Umbilical cord (tissue), 2 donors: ENCODE measurements at places on chromosomes 13 and 19.

- no peak for DNase-seq
These were observed 751 bp upstream of the C19orf84 start for GRCh38 chr19:51391073-51391611.

- peak; percentile 29 for DNase-seq
These were observed 22.8 kb upstream of the CEBPG start for GRCh38 chr19:33350538-33351309.

DNA sequence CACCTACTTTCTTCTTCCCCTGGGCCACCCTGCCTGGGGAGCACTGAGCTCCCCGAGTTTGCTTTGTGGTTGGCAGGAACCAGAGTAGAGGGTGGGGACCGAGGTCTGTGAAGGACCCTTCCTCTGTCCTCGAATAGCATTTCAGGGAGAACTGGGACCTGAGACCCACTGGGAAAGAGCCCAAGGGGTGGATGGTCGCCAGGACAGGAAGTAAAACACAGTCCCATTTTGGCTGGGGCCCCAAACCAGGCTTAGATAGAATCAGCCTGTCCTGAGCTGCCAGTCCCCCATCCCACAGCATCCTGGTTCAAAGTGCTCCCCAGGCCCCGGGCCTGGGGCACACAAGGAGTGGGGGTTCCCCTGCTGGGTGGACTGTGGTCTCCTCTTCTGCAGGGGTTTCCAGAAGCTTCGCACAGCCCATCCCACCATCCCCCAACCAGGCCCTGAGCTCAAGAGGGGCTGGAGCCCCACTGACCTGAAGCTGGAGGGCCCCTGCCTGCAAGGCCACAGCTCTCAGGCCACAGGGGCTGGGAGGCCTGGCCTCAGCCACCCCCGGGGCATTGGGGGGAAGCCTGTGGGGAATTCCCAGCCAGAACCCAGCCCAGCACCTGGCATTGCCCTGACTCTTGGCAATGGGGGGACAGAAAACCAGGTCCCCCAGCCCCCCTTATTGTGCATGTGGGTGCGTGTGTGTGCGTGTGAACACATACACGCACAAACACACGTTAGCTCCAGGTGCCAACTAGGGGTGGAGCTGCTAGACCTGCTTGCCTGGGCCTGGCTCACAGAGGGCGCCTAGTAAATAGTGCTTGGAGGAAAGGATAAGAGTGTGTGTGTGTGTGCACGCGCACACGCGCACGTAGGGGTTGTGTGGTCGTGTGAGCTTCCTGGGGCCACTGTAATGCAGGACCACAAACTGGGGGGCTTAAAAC lies 995 bp upstream of the MKNK2 start:
- DNase-seq = no peak

DNA sequence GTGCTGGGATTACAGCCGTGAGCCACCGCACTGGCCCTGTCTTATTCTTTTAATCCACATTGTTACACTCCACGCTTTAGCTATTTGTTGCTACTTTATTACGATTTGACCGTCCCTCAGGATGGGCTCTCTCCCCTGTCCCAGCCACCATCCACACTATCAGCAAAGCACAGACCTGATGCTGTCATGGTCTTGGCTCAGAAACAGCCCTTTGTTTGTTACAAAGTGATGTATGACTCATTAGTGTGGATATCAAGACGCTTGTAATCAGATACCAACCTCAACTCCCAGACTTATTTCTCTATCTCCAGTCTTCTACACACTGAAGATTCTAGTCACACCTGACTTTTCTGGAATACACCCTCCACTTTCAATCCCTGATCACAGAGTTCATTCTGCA lies 84.6 kb upstream of the FREM2 start:
- no peak for DNase-seq

DNA sequence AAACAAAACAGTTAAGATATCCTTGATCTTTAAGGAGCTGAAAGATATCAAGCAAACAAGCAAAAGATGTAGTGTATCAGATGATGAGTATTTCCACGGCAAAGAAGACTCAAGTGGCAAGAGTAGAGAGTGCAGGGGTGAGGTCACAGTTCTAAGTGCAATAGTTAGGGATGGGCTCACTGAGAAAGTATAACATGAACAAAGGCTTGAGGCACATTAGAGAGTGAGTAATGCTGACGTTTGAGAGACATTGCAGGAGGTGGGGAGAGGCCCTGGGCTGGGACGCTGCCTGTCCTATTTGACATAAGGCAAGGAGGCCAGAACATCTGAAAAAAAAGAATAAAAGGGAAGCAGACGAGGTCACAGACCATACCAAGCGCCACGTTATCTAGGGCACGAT lies 1.4 kb downstream of the DUXA start:
- DNase-seq = no peak

DNA sequence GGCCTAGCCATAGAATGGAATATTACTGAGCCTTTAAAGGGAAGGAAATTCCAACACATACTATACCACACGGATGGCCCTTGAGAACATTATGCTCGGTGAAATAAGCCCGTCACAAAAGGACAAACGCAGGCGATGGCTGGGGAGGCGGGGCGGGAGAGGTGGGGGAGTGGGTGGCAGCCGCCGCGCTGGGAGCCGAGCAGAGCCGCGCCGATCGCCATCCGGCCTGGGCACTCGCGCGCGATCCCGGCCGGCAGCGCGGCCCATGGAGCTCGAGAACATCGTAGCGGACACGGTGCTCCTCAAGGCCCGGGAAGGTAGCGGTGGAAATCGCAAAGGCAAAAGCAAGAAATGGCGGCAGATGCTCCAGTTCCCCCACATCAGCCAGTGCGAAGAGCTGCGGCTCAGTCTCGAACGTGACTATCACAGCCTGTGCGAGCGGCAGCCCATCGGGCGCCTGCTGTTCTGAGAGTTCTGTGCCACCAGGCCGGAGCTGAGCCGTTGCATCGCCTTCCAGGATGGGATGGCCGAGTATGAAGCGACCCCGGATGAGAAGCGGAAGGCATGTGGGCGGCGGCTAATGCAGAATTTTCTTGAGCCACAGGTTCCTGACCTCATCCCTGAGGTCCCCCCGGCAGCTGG lies 140.1 kb downstream of the ZDHHC20 start:
- no peak for DNase-seq

GRCh38 chr19:8421484-8422461 lies 8.7 kb downstream of the MARCHF2 start:
- no peak for DNase-seq

GRCh38 chr13:51848674-51849073 lies 3.7 kb upstream of the TMEM272 start:
- DNase-seq = no peak

GRCh38 chr19:56111601-56112312 lies 9.3 kb downstream of the ZNF787 start:
- DNase-seq = no peak

- no peak for DNase-seq
These were observed 20.3 kb downstream of the RFXAP start for GRCh38 chr13:36839281-36839680.

DNA sequence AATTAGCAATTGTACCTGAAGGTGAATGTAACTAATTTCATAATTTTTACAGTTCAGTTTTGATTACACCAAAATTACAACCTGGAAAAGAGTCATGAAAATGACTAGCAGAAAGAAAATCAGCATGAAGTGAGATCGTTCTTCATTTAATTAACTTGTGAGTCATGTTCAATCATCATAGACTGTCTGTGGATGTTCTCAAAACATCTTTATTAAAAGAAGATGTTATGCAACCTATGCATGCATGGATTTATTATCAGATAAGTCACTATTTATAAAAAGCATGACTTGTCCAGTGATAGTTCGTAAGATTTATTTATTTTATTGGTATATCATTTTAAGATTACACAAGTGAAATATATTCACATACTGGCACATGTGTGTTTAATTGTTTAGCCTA lies 245.9 kb downstream of the ITGBL1 start:
- DNase-seq = no peak

DNA sequence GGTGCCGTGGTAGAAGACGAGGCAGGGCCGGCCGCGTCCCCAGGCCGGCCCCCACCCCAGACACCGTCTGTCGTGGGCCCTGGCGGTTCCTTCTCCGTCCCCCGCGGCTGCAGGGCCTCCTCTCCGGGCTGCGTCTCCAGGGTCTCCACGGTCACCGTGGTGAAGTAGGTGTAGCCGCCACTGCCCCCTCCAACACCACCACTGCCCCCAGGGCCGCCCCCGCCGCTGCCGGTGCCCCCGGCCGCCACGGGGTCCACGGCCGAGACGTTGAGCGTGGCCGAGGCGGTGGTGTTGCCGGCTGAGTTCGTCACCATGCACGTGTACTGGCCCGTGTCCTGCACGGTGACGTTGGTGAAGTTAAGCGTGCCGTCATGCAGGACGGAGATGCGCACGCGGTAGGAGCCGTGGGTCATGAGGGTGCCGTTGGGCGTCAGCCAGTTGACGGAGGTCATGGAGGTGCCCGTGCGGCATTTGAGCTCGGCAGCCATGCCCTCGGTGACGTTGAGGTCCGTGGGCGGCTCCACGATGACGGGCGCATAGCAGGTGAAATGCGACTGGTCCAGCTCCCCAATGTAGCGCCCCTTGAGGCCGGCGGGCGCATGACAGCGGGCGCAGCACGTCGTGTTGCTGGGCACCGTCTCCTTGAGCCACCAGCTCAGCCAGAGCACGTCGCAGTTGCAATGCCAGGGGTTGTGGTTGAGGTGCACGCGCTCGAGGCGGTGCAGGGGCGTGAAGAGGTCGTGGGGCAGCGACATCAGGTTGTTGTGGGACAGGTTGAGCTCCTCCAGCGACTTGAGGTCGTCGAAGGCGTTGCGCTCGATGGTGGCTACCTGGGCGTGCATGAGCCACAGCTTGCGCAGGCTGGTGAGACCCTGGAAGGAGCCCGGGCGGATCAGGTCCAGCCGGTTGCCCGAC lies 4.6 kb upstream of the ASPDH start:
- no peak for DNase-seq

- DNase-seq = peak; percentile 58
These were observed 128.4 kb downstream of the SHISA2 start for GRCh38 chr13:25923217-25924085.

DNA sequence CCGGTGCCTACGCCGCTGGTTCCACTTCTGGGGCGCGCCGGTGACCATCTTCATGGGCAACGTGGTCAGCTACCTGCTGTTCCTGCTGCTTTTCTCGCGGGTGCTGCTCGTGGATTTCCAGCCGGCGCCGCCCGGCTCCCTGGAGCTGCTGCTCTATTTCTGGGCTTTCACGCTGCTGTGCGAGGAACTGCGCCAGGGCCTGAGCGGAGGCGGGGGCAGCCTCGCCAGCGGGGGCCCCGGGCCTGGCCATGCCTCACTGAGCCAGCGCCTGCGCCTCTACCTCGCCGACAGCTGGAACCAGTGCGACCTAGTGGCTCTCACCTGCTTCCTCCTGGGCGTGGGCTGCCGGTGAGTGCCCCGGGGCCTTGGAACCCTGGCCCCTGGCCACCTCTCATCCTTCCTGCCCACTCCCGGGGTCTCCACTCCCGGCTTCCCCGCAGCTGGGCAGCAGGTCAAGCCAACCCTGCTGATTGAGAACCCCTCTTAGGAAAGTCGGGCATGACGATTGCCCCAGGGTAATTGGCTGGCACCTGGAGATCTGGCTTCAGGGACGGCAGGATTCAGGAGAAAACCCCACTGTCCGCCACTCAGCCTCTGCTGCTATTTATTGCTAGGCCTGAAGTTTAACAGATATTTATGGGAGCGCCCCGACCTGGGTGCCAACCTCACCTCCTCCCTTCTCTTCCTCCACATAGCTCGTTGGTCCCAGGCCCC lies 39.1 kb downstream of the TRPM4 start:
- DNase-seq = no peak

- DNase-seq = peak; percentile 99
These were observed 1.4 kb downstream of the PEG3 start for GRCh38 chr19:56838909-56839651.

DNA sequence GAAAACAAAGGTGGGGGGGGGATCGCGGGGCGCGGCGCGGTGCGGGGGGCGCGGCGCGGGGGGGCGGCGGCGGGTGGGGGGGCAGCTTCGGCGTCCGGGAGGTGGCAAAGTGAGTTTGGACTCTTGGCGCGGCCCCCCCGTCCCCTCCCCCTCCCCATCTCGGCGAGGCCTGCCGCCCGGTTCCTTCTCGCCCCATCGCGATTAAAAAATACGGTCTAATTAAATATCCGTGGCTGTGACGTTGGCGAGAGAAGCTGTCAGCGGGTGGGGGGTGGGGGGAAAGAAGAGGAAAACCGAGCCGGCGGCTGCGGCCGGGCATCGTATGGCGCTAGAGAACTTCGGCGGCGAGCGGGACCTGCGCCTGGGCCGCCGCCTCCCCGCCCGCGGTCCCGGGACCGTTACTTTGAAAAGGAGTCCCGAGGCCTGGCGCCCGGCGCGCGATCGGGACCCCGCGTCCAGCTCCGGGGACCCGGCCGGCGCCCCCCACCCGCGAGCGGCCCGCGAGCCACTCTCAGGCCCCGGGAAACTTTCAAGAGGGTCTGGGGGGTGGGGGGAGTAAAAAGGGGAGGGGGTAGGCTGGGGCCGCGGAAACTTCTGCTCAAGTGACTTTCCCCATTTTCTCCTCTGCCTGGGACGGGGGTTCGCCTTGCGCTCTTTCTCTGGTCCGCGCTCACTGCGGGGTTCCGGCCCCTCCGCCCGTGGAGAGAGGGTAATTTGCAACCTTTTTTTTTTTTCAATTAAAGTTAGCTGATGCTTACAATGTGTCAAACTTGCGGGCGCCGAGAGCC lies 146.3 kb upstream of the ZNF536 start:
- DNase-seq = no peak

GRCh38 chr13:94313321-94313910 lies 166.1 kb downstream of the DCT start:
- peak; percentile 50 for DNase-seq

DNA sequence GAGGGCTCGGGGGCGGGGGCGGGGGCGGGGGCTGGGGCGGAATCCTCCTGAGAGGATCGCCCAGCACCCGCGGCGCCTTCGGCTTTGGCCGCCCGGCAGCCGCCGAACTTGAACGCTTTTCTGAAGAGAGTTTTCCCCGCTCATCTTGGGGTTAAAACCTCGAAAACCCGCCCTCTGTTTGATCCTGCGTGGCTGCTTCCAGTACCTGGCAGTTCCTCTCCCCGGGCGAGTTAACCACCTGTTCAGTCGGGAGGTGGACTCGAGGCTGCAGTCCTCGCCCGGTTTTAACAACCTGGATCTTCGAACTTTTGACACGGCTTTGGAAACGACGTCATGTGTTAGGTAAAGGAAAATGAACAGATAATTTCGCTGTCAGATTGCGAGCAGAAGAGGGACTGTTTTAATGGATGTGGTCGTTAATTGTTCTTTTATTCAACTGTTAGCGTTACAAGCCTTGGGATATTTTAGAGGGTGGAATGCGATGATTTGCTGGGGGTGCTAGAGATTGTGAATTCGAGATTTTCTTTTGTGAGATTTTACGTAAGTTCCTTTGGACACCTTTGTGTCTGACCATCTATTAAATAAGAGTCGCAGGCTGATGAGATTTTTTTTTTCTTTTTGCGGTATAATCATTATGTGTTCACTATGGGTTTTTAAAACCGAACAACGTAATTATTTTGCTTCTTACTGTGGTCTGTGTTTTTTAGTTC lies 1.0 kb downstream of the FNDC3A start:
- no peak for DNase-seq

- DNase-seq = peak; percentile 95
These were observed 193.6 kb downstream of the RAP2A start for GRCh38 chr13:97627566-97627965.

DNA sequence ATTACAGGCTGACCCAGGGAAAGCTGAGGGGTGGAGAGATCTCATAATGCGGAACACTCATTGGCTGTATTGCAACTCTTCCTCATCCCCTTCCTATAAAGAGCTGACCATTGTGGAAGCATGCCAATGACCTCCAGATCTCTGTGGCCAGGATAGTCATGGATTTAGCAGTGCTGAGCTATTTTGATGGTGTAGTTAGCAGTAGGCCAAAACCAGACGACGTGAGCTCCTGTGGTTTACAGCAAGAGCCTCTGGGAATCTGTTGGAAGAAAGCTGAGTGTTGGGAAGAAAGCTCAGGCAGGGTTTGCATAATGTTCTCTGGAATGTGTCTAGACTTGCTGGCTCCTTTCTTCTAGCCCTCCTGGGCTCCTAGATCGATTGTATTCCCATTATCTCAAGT lies 187.5 kb upstream of the GPC6 start:
- no peak for DNase-seq
